Fibroblast of skin of right biceps (primary cell): ENCODE measurements at places on chromosomes 4 and X.

GRCh38 chrX:150499240-150499639, 69.2 kb upstream of the MTM1 start:
- DNase-seq = no peak

DNA sequence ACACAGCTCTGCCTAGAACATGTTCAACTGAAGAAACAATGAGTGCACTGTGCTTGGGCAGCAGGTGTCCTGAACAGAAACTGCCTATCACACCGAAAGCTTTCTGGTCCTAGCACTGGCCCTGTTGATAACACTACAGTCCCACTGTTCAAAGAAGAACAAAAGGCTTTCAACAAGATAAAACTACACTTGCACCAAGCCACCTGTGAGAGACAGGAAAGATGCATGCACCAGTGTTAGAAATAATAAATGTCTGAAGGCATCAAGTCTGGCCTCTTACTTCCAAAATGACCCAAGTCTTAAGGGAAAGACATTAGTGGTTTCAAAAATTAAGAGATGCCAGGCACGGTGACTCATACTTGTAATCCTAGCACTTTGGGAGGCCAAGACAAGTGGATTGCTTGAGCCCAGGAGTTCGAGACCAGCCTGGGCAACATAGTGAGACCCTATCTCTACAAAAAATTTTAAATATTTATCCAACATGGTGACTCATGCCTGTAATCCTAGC, 68.7 kb downstream of the APBB2 start:
- peak; percentile 65 for DNase-seq

DNA sequence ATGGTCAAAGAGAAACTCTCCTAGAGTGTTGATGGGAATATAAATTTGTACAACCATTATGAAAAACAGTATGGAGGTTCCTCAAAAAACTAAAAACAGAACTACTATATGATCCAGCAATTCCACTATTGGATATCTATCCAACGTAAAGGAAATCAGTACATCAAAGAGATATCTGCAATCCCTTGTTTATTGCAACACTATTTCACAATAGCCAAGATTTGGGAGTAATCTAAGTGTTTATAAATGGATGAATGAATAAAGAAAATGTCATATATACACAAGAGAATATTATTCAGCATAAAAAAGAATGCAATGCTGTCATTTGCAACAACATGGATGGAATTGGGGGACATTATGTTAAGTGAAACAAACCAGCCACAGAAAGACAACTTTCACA, 1118.1 kb upstream of the PRKX start:
- DNase-seq = no peak

DNA sequence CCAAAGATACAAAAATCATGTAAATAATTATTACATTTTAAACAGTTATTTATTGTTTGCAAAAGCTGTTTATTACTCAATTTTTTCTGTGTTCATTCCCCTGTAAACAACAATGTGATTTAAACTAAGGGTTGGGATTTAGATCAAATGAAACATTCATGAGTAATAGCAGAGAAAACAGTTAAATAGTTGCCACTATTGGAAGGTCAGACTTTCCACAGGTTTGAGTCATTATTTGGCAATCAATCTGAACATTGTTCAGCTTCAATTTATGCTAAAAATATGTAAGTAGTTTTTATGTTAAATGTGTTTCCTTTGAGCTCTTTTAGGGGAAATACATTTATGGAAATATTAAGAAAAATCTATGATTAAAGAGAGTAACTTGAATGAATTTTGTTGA, 144.9 kb downstream of the STIM2 start:
- peak; percentile 79 for DNase-seq

GRCh38 chr4:111945014-111945413, 200.2 kb upstream of the FAM241A start:
- peak; percentile 42 for DNase-seq

DNA sequence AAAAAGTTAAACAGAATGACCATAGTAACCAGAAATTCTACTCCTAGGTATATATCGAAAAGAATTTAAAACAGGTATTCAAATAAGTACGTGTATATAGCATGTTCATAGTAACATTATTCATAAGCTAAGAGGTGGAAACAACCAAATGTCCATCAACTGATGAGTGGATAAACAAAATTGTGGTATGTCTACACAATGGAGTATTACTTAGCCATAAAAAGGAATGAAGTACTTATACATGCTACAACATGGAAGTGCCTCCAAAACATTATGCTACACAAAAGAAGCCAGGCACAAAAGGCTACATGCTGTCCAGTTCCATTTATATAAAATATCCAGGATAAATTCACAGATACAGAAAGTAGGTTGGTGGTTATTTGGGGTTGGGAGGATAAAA, 76.5 kb downstream of the CD99L2 start:
- no peak for DNase-seq

- DNase-seq = no peak
Measured at GRCh38 chr4:72663828-72664227, 94.8 kb upstream of the ADAMTS3 start.

DNA sequence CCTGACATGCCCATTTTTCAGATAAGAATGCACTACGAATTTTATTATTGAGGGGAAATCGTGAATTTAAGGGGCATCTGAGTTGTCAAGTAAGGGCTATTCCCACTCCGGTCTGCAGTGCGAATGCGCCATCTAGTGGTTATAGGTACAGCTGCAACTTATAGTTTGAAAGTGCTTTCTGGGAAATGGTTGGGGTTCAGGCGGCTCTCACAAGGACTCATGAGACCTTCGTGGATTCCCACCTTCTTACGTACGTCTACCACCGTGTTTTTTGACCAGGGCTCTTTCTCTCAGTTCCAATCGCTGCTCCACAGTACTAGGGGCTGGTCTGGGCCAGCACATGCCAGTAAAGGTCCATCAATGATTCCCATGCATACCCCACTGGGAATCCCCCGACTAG, 12.3 kb downstream of the MSL3 start:
- peak; percentile 48 for DNase-seq

DNA sequence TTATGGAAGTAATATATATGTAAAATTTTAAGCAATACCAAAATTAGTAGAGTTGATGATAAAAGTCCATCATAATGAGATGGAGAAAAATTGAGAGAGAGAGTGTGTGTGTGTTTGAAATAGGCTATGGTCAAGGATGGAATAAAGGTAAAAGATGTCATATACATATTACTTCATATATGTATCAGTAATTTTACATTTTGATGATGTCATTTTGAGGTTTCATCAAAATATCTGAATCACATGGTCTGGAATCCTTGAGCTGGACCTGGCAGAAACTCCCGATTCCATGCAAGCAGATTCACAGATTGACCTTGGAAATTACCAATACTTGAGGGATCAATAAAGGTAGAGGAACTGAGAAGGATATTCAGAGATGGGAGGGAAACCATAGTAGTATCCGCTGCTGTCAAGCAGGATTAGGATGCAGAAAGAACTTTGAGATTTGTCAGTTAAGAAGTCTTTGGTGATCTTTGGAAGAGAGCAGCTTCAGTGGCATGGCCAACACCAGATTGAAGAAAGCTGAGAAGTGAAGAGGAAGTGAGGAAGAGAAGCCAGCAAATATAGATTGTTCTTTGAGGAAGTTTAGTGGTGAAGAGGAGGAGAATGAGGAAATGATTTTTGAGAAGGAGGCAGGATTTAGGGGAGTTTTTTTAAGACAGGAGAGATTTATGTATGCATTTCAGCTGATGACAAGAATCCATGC, 21.5 kb downstream of the DNAAF6 start:
- DNase-seq = no peak

GRCh38 chrX:16700734-16701133, 11.7 kb downstream of the CTPS2 start:
- no peak for DNase-seq

- no peak for DNase-seq
Measured at GRCh38 chrX:80984118-80984517, 174.4 kb upstream of the BRWD3 start.

GRCh38 chr4:41287005-41287404, 30.3 kb downstream of the UCHL1 start:
- DNase-seq = peak; percentile 12

DNA sequence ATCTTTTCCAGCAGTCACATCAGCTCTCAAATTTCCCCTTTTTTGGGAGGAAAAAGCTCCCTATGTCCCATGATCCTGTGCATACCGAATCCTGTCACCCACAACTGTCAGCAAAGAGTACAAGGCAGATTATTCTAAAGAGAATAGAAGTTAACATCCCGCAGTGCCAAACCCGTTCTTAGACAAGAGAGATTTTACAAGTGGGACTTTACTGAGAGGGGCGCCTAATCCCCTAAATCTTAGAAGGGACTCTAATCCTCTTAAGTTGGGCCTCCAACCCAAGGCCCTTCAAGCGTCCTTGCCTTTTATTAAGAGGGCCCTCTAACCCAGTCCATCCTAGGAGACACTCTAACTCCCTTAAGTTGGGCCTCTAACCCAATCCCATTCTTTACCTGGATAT, 193.9 kb downstream of the CPXCR1 start:
- DNase-seq = no peak

- no peak for DNase-seq
Measured at GRCh38 chr4:18318682-18319388, 297.3 kb upstream of the LCORL start.

- DNase-seq = no peak
Measured at GRCh38 chr4:38024206-38024509, 64.0 kb downstream of the PTTG2 start.

DNA sequence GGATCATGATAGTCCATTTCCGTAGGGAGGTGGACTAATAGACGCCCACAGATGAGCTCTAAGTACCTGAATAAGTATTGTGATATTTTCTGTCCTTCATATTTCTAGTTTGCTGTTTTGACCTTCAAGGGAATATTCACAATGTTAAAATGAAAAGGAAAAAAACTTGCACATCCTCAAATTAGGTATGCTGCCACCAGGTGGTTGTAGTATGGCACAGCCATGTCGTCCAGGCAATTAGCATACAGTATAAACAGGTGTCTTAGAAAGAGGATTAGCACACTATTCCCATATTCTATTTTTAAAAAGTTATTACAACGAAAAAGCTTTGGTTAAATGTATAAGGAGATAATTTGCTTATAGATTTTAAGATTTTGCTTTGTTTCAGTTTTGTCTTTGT, 802.0 kb downstream of the RPA4 start:
- peak; percentile 6 for DNase-seq

GRCh38 chr4:64539234-64539849, 130.1 kb upstream of the TECRL start:
- peak; percentile 46 for DNase-seq

- no peak for DNase-seq
Measured at GRCh38 chrX:39301036-39301435, 499.8 kb downstream of the MID1IP1 start.

DNA sequence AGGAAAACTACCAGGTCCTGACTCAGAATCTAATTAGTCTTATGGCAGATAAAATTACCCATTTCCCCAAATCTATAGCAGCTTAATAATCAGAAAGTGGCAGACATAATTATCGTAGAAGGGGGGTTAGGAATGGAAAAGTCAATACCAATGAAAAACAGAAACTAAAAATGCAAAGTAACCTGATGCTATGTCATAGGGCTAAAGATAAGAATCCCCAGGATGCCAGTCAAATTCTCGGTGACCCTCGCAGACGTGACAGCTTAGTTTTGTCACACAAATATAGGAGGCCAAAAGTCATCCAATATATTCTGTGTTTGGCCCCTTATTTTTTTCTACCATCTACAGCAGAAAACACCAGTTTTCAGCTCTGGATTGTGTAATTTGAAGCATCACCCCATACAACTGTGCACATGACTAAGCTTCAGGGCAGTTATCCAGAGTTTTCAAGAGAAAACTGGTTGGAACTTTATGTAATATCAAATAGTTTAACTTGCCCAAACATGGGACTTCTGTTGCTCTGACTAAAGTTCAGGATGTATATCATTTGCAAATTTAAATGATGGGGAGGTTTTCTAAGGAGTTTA, 30.9 kb downstream of the RASSF6 start:
- DNase-seq = peak; percentile 72

DNA sequence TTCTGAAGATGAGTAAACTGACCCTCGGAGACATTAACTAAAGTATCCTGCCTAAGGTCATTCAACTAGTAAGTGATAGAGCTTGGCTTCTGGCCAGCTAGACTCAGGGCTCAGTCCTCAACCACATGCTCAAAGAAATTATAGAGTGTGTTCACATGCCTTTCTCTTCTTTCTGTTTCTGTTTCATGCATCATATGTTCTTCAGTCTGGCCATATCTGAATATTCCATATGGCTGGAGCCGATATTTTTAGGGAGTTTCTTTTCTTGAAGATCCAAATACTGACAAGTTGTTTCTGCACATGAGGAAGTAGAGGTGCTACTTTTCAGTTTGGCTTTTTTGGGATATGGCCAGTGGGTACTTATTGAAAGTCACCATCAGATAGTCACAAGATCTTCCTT, 44.9 kb downstream of the MMRN1 start:
- no peak for DNase-seq

DNA sequence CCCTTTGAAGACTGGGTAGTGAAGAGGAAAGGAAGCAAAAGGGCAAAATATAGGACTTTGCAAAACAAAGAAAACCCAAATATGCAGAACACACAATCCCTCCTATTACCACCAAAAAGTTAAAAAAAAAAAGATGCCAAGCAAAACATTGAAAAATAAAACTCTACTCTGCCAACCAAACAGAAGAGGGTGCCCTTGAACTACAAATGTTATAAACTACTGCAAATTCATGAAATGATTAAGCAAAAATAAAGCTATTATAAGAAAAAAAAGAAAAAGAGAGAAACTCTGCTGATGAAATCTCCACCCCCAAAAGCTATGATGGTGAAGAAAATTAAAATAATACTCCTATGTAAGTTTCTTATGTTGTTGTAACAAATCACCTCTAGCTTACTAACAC, 168.5 kb upstream of the STK26 start:
- peak; percentile 0 for DNase-seq
